ENCODE measurements at places on chromosomes 16 and 17.
A peak's percentile ranks its signal among the peaks of the same experiment; 100 is the strongest.

DNA sequence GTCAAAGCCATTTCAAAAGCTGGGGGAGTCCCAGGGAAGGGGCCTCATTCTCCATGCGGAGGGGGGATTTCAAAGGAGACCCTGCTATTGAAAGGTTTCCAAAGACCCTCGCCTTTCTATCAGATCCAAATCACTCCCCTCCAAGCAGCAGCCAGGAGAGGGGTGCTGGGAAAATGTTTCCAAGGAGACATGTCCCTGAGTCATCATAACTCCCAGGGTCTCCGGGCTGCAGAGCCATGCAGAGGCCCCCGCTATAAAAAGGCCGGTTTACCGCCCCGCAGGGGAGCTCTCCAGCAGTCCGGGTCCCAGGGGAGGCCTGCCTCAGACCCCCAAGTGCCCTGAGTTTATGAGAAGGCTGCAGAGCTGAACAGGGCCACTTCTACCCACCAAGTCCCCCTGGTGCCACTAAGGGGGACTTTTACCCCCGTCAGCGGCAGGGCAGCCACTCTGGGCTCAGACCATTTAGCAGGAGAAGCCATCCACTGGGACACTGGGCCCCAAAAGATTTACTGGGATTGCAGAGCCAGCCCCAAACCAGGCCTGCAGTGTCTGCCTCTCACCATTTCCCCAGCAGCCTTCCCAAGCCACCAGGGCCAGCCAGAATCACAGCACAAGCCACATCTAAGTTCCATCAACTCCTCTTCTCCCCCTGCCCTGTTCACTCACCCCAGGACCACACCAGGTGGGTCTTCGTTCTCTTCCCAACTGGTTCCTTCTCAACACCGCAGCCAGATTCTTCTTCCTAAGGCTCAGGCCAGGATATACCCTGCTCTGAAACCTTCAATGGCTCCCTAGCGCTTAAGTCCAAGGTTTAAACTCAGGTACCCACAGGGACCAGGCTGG is 234.4 kb downstream of the ZNF423 start:
- DNase-seq: no peak

DNA sequence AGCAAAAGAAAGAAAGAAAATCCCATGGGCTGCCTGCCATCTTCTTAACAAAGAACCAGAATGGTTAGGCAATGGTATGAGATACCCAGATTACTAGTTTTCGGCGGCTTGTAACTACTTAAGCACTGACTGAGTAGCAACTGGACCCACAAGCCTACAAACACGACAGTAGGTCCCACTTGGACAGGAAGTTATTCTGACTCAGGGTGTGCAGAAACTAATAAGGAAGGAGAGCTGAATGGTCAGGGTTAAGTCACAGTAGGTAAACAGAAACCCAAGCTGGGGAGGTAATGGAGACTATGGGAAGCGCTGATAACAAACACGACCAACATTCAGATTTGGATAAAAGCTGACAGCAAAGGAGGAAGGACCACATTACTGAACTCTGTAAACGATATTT is 10.4 kb upstream of the HLF start:
- DNase-seq: no peak

- DNase-seq: no peak
Measured at GRCh38 chr17:81428948-81429774, 33.9 kb downstream of the BAHCC1 start.

DNA sequence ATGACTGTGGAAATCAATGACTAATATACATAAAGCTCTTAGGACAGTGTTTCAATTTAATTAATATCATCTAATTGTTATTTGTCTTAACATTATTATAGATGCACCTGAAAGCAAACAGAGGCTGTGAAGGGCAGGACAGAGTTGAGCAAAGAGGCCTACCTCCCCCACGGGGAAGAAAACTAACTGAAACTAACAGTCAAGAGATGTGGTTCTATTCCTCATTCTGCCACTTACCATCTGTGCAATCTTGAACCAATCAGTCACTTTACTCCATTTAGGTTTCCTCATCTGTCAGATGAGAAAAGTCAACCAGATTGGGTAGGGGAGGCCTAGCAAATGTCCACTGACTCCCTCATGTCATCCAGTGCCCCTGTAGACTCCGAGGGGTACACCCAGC is 59.1 kb downstream of the C17orf67 start:
- DNase-seq: no peak

DNA sequence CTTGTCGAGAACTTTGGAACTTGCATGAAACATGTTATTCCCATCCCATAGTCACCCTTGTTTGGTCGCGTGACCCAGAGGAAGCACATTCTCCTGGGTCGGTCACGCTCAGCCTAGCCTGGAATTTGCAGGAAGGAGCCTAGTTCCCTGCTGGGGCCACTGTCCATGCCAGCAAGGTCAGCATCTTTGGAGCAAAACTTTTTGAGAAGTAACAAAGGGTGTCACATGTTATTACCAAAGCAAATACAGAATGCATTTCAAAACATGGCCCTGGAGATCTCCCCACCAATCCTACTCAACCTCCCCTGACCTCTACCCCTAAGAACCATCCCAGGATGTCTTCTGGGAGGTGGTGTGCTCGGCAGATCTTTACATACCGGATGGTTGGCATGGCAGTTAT is 26.2 kb upstream of the IRF8 start:
- DNase-seq: no peak

DNA sequence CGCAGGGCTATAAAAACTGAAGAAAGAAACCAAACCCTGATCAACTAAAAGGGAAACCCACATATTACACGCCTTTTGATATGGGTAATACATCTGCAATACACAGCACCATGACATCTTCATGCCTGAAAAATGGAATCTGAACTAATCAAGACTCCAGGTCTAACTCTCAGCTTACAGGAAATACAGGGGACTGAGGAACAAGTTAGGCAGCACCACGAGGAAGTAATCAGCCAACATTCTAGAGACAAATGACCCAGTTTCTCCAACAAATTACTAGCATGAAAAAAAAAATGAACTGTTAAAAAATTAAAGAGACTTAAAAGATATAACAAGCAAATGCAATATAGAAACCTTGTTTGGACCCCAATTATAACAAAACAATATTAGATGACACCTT is 9.1 kb downstream of the SLC39A11 start:
- no peak for DNase-seq

- DNase-seq: no peak
Measured at GRCh38 chr16:69324013-69324531, 6.3 kb downstream of the PDF start.

- DNase-seq: no peak
Measured at GRCh38 chr17:77363821-77364361, 223.1 kb downstream of the SEC14L1 start.

GRCh38 chr16:57283214-57283958 is 1.1 kb downstream of the PLLP start:
- DNase-seq: no peak

GRCh38 chr17:15036238-15036637 is 228.9 kb downstream of the PMP22 start:
- DNase-seq: no peak

DNA sequence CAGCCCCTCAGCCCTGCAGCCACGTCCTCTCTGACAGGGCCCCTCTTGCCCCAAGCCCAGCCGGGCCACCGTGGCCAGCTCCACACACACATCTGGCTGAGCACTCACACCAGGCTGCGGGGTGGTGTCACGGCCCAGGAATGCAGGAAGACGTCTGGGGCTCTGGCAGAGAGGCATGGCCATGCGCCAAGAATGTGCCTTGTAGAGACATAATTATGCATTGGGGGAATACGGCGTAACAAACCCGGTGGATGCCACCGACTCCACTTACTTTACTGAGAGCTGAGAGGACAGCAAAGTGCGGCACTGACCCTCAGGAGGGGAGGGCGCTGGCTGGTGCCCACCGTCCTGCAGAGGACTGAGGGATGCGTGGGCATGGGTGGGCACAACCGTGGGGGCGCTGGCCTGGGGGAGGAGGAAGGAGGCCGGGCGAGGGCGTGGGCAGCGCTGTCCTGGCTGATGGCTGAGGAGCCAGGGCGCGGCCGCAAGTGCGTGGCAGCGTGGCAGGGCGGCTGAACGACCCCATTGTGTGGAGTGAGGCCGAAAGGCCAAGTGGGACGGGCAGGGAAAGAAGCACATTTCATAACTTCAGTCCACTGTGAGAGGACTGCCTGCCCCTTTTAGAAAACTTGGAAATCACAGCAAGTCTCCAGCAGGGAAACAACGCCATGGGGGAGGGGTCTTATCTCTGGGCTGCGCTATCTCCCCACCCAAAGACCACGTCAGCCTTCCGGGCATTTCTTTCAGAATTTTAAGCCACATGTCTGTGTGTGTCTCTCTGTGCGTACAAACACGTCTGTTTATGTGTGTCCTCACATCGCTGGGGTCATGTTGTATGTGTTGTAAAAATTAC is 30.6 kb downstream of the METRNL start:
- peak; percentile 98 for DNase-seq

DNA sequence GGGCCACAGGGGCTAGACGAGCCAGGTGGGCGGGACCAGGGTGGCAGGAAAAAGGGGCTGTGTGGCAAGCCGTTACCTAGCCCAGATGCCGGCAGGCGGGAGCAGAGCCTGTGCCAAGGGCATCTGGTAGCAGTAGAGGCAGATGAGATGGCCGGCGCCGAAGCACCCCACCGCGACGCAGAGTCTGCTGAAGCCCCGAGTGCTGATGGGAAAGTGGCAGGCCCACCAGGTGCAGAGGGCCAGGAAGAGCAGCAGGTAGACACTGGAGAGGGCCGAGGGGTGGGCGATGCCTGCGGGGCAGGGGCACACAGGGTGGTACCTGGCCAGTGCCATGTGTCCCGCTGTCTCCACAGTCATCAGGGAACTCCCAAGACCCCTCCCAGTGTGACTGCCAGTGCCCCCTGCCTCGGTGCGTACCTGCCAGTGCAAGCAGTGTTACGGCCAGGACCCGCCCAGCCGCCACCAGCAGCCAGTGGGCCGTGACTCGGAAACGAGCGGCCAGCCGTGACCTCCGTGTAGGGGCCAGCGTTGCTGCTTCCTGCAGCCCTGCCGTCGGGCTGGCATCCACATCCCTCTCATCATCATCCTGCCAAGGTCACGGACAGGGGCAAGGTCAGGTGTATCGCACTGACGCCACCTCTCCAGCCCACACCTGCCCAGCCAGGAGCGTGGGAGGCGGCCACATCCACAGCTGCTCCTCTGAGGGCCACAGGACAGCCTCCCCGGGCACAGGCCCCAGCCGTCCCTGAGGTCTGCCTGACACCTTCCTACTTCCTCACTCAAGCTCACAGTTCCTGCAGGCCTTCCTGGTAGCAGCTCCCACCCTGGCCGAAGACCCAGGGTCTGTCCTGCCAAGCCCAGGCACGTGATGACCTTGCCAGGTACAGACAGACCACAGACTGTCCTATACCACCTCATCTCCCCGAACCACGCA is 32.1 kb downstream of the CTU2 start:
- DNase-seq: no peak

DNA sequence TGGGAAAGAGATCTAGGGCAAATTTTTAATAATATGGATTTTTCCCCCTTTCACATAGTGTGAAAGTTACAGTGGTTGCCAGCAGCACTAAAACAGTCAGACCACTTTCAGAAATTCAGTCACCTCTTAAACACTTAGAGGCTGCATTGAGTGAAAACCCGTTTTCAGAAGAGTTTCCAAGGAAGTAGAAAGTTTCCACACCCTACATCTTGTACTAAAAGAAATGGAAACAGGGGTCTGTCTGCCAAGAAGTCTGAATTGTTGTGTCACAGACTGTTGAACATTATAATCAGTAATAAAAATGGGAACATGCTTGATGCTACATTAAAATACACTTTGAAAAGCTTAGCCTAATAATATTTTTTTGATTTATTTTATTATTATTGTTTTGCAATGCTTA is 278.9 kb upstream of the KCNJ16 start:
- no peak for DNase-seq
